Stimulated activated CD4-positive, alpha-beta T cell treated with anti-CD3 and anti-CD28 coated beads, Interleukin-1b, Interleukin-23, amount 100 ng/mL, for 48 hours (primary cell): ENCODE measurements at places on chromosomes 5 and 9.

- no peak for DNase-seq
Observed at GRCh38 chr9:100324594-100325200, 28.0 kb downstream of the TEX10 start.

DNA sequence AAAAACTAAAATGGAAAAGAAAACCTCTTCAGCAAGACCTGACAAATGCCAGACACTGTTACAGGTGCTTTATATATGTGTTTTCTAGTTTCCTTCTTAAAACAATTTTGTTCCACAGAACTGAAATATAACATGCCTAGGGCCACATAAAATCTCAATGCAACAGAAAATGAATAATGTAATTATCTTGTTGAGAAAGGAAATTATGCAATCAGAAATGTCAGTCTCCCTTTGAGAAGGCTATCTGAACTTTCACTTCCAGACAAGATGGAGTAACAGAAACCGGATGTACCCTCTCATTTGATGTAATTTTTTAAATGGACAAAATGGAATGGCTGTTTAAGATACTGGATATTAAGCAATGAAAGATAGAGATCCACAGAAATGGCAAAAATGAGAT, 79.2 kb downstream of the AGTPBP1 start:
- no peak for DNase-seq

DNA sequence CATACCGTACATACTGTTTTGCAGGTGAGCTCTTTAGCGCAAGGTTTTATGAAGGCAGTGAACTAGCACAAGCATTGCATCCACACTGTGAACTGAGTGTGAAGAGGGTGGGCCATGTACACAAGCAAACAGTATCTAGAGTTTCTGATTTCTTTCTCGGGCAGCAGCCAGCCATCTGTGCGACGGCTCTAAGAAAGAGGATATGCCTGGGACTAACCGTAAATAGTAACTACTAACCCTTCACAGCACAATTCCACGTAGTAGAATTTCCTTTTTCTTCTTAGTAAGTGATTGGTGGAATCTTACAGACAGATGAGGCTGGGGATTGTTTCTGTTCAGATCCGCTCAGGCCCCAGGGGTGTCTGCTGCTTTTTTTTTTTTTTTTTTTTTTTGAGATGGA, 89.0 kb downstream of the DRD1 start:
- no peak for DNase-seq

DNA sequence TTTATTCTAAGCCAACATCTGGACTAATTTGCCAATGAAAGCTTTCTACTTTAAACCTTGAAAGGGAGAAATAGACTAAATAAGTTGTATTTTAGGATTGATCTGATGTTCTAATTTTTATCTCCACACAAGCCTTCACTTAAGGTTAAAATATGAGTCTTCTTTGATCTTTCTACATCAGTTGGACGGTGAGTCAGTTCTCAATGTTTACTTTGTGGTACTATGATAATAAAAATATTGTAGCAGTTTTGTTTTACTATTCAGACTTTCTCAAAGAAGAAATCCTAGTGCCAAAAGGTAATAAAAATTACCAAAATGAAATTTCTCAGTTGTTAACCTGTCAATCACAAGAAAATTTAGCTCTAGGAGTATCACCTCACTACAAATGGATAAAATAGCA, 203.5 kb upstream of the RGMB start:
- no peak for DNase-seq

DNA sequence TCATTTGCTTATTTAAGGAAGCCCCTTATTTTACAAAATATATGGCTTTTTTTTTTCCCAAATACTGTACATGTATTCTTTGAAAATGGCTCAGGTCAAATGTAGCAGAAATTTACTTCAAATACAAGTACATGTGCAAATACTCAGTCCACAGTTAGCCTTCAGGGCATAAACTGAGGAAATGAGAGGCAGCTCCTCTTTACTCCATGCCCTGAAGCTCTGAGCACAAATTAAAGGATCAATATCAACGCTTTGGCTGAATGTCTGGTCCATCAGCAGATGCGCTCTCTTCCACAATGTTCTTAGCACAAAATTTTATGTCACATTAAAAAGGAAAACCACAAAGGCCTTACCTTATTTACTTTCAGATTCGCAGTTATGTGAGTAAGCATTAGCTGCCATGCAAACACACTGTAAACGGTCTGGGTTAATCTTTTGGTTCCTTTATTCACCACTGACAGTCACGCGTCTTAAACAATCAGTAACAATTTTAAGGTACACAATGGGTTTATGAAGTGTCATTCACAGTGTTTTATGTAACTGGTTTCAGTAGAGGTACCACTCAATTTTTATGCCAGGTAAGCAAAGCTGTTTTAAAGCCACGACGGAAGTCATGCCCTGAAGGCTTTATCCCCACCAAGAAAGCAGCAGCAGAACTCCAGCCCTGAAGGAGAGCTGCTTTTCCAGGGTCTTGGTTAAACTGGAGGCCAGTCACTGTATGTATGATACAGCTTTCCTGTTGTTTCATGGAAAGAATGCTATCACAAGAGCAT, 103.4 kb downstream of the OTULIN start:
- DNase-seq: no peak

DNA sequence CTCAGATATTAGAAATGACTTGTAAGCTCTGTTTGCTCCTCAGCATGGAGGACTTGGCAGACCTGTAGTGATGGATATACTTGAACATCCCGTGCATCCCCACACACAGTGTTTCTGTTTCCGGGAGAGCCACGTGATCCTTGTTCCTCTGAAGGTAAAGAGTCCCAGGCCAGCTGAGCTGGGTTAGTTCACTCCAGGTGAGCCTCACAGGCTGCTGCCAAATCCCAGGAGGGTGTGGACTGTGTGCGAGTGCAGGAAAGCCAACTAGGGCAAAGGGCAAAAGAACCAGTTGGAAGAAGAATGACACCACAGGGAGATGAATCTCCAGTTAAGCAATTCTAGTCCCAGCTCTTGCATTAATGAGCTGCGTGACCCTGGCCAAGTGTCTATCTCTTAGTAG, 10.4 kb upstream of the TOMM5 start:
- no peak for DNase-seq

- DNase-seq: no peak
Observed at GRCh38 chr9:35906923-35907699, 1.1 kb downstream of the HRCT1 start.

DNA sequence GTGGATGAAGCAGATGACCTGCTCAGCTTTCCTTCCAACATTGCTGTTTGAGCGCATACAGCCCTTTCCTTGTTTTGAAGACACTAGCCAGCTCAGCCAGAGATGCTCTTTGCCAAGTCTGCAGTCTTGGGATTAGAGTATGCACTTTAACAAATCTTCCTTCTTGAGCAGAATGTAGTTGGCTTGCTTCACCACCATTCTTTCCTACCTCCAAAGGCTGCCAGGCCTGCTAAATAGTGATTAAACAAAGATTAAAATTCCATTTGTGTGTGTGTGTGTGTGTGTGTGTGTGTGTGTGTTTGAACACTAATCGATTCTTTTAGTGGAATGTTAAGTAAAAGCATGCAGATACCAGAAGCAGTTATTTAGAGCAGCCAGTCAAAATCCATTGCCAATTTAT, 97.6 kb downstream of the GALNT10 start:
- DNase-seq: no peak

DNA sequence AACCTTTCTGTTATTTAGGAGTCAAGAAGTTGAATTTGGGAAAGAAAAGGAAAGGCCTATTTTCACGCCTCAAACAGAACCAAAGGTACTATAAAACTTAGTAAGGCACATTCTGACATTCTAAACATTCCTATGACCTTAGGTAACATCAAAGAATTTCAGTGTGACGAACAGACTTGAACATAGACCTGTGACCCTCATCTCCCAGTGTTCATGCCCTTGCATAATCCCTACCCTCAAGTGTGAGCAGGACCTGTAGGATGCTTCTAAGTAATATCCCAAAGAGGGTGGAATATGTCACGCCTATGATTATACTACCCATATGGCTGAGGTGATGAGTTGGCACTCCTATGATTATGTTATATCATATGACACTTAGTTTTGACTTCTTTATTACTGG, 540.9 kb downstream of the KIF4B start:
- no peak for DNase-seq

- no peak for DNase-seq
Observed at GRCh38 chr5:155897761-155898160, 429.2 kb upstream of the SGCD start.

DNA sequence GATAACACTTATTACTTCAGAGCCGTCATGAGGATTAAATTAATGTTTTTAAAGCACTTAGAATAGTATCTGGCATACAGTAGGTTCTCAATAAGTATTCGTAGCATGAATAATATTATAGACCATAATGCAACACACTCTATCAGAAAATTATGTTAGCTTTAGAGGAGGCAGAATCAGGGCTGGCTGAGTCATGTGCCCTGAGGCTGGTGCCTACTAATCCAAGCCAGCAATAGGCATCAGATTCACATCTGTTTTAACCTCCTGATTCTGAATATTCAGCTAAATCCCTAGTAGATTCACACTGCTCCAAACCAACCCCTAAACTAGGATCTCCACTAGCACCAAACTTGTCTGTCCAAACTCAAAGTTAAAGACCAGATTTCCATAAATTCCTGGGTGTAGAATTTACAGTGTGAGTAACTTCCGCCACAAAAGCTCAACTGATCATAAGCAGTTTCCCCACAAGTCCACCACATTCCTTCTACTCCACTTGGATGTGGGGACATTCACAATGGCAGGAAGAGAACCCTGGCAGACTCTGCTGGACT, 170.0 kb upstream of the DAPK1 start:
- no peak for DNase-seq

DNA sequence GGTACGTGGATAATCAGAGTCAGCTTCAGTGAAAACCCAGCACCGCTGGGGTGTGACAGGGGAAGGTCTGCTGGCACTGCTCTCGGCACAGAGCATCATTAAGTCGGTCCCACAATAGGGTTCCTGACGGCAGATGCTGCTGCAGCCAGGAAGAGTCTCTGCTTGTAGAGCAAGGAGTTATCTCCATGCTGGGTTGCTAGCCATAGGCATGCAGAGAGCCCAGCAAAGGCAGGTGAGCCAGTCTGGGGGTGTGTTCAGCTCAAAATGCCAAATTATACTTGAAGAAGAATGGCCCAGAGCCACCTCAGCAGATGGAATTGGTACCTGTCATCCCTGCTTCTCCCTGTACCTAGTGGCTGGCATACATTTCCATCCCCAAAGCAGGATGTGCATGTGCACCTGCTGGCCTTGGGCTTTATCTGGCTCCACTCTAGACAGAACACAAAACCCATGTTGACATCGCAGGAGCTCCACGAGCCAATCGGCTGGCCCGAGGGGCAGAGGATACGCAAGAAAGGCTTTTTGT, 100.8 kb downstream of the WDR41 start:
- no peak for DNase-seq

- no peak for DNase-seq
Observed at GRCh38 chr9:91847581-91848091, 102.4 kb downstream of the ROR2 start.

DNA sequence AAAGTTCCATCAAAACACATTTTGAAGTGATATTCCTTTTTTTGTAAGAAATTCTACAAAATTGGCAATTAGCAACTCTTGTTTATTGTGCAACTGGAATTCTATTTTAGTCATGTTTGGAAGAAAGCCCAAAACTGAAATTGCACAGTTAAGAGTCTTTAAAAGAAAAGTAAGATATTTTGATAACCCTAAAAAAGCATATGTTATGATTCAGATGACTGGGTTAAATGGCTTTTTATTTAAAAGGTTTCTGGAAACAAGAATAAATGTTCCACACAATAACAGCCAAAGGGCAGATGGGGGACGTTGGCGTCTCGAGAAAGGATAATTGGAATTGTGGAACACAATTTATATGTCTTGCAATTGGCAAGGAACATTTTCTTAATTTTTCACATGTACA, 275.2 kb downstream of the CDH9 start:
- DNase-seq: no peak

DNA sequence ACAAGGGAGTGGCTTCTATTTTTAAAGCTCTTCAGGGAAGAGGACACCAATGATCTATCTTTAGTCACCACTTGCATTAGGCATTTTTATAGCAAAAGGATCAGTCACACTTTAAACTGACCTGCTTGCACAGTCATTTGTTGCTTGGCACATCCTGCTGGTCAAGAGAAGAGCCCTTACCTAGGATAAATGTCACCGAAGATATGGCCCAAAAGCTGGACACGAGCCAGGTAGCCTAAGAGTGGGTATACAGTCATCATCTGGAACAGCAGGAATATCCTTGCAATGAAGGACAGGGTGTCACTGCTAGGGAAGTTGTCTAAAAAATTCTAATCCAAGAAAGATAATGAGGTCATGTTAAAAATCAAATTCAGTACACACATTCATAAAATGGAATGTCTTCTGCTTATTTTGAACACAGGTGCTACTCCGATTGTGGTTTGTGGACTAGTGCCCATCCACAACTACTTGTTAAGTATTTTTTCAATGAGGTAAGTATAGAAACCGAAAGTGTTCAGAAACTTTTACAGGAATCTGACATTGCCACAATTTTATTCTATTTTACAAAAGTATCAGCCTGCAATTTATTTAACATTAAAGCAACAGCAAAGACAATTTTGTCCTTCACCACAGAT, 78.4 kb downstream of the SLC38A9 start:
- DNase-seq: no peak

DNA sequence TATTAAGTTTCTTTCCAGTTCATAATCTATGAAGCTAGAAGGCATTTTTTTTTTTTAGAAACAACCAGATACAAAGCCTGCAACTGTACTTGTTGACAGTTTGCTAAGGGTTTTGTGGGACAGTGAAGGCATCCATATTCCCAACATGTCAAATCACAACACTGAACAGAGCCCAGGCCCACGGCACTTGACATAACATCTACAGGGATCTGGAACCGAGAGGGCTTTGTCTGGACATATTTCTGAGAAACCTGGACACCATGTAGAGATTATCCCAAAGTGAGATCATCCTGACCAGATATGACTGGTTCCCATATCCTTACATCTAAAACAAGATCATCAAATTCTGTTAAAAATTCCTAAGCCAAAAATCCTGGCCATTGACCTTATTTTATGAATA, 336.3 kb downstream of the ACTL7B start:
- DNase-seq: no peak

- DNase-seq: peak; percentile 72
Observed at GRCh38 chr5:74326571-74327338, 313.8 kb downstream of the ENC1 start.

- no peak for DNase-seq
Observed at GRCh38 chr9:34579104-34579807, 10.3 kb downstream of the CNTFR start.

- DNase-seq: no peak
Observed at GRCh38 chr5:102863058-102863457, 108.0 kb downstream of the PAM start.

DNA sequence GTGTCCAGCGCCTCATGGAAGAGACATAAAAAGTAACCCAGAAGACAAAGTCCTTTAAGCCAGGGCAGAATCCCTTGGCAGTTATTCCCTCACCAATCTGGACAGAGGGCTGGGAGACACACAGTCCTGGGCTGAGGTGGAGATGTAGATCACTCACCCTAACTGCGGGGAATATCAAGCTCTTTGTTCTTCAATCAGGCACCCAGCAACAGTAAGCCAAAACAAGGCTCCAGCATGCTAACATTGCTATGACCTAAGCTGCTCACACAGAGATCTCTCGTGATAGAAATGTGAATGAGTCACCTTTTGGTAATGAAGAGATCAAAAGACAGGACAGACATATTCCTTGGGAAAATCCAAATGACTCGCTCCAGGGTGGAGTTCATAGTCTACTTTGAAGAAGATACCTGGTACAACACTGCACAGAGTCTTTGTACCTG, 101.3 kb downstream of the FBN2 start:
- DNase-seq: no peak
